ENCODE measurements at places on chromosomes 6 and 20.

DNA sequence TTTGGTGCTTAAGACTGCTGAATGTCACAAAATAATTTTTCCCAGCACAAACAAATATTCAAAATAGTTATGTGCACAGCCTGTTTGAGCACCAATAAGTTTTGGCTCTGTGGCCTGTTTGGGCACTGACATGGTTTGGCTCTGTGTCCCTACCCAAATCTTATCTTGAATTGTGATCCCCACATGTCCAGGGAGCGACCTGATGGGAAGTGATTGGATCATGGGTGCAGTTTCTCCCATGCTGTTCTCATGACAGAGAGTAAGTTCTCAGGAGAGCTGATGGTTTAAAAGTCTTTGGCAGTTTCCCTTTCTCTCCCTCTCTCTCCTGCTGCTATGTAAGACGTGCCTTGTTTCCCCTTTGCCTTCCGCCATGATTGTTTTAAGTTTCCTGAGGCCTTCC lies 146.0 kb upstream of the ESR1 start:
- no peaks in the 10 kb centered on the region for H3K27me3 ChIP-seq
- no peak for DNase-seq
- H3K4me3 ChIP-seq: no peak overlapping the region
- no peaks in the 10 kb centered on the region for H3K36me3 ChIP-seq

DNA sequence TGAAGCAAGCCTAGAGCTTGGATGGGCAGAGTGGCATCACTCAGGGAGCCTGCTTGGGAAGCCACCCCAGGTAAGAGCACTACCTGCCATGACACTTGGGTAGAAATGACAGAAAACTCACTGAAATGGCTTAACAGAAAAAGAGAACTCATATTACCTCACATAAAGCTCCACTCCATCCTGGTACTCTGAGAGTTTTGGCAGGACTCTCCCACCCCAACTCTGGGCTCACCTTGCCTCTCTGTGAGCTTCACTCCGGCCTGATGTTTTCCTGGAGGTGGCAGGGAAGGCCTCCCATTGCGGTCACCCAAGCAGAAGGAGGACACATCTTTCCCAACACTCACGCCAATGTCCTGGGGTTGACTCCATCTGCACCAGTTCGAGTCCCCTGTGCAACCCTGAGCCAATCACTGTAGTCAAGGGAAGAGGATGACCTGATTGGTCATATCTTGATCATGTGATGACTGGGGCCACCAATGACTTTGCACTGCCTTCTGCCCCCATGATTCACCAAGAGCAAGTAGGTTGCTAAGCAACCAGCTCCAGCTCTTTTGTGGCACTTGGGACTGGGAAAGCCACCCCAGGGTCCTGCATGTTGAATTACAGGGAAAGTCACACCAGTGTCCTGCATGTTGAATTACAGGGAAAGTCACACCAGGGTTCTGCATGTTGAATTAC lies 446.1 kb upstream of the SULF2 start:
- no peak for DNase-seq
- H3K4me3 ChIP-seq: no peak overlapping the region
- no peaks in the 10 kb centered on the region for H3K4me1 ChIP-seq
- H3K27ac ChIP-seq: no peak overlapping the region

GRCh38 chr6:48560408-48560807 lies 449.4 kb upstream of the PTCHD4 start:
- no peak for DNase-seq
- H3K4me1 ChIP-seq: no peaks in the 10 kb centered on the region
- H3K36me3 ChIP-seq: no peaks in the 10 kb centered on the region
- no peak overlapping the region for H3K4me3 ChIP-seq
- H3K27ac ChIP-seq: no peak overlapping the region
- no peaks in the 10 kb centered on the region for H3K27me3 ChIP-seq

GRCh38 chr6:168417191-168417590 lies 23.8 kb upstream of the SMOC2 start:
- no peak for DNase-seq
- H3K4me3 ChIP-seq: no peak overlapping the region
- H3K4me1 ChIP-seq: no peaks in the 10 kb centered on the region
- peaks cover 6% of the 10 kb centered on the region for H3K27me3 ChIP-seq
- H3K27ac ChIP-seq: no peak overlapping the region
- H3K36me3 ChIP-seq: no peaks in the 10 kb centered on the region

- H3K4me1 ChIP-seq: no peaks in the 10 kb centered on the region
- H3K36me3 ChIP-seq: peaks cover 42% of the 10 kb centered on the region
- H3K27ac ChIP-seq: no peak overlapping the region
- DNase-seq: no peak
Measured at GRCh38 chr20:41453010-41453950, 86.7 kb upstream of the EMILIN3 start.

DNA sequence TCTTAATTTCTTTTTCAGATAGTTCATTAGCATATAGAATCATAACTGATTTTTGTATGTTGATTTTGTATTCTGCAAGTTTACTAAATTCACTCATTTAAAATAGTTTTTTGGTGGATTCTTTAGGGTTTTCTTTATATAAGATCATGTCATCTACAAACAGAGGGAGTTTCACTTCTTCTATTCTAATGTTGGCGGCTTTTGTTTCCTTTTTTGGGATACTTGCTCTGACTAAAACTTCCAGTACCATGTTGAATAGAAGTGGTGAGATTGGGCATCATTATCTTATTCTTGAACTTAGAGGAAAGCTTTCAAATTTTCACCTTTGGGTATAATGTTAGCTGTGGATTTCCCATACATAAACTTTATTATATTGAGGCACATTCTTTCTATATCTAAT lies 296.9 kb downstream of the BCKDHB start:
- no peaks in the 10 kb centered on the region for H3K36me3 ChIP-seq
- DNase-seq: no peak
- H3K27ac ChIP-seq: no peak overlapping the region
- peaks cover 1% of the 10 kb centered on the region for H3K27me3 ChIP-seq
- no peak overlapping the region for H3K4me3 ChIP-seq

DNA sequence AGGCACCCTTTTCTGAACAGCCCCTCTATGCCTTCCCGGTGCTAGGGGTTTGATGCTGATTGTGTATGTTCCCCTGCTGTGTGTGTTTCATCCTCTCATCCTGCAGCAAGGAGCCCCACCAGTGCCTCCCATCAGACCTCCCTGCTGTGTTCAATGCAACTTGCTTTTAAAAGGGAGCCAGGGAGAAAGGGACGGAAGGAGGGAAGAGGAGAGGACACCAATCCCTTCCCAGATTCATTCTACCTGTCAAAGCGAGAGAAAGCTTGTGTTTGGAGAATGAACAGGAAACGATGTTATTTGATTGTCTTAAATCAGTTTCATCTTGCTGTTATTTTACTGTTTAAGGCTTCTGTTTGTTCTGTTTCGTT lies 259.2 kb downstream of the ADGB start:
- H3K36me3 ChIP-seq: no peaks in the 10 kb centered on the region
- DNase-seq: no peak
- no peak overlapping the region for H3K27ac ChIP-seq
- H3K27me3 ChIP-seq: peaks cover 7% of the 10 kb centered on the region
- no peak overlapping the region for H3K4me3 ChIP-seq

- H3K27me3 ChIP-seq: peaks cover 7% of the 10 kb centered on the region
- no peak overlapping the region for H3K27ac ChIP-seq
- H3K4me3 ChIP-seq: no peak overlapping the region
- no peak for DNase-seq
Measured at GRCh38 chr6:148867862-148868261, 121.0 kb downstream of the UST start.

DNA sequence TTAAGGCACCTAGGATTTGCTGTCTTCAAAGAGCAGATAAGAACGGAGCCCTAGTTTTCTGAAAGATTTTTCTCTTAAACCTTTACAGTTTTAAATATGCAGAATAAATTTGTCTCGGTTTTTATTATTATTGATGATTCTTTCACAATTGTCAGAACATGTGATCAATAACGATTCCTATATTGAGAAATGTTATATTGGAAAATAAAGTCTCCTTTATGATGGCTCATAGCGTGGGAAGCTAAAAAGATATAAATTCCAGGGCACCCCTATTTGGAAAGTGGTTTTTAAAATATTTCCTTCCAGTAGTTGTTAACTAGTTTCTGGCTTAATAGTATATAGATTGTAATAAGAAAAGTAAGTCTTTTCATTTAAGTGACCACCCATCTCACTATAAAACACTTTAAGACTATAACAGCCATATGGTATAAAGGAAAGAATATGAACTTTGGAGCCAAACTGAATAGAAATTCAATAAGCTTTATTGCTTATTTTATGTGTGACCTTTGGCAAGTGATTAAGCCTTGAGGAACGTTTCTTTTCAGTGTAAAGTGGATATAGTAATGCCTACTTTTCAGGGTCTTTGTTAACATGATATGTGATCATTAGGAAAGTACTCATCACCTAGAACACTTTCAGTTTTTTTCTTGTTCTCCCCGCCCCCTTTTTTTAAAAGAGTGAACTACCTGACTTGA lies 369.6 kb downstream of the LAMA2 start:
- H3K27me3 ChIP-seq: no peaks in the 10 kb centered on the region
- H3K36me3 ChIP-seq: no peaks in the 10 kb centered on the region
- H3K27ac ChIP-seq: no peak overlapping the region
- peak overlapping the region; percentile 35 for H3K4me3 ChIP-seq
- no peak for DNase-seq

GRCh38 chr6:10852361-10852960 lies 14.1 kb upstream of the MAK start:
- H3K27ac ChIP-seq: no peak overlapping the region
- H3K4me3 ChIP-seq: no peak overlapping the region
- peaks cover 7% of the 10 kb centered on the region for H3K36me3 ChIP-seq

DNA sequence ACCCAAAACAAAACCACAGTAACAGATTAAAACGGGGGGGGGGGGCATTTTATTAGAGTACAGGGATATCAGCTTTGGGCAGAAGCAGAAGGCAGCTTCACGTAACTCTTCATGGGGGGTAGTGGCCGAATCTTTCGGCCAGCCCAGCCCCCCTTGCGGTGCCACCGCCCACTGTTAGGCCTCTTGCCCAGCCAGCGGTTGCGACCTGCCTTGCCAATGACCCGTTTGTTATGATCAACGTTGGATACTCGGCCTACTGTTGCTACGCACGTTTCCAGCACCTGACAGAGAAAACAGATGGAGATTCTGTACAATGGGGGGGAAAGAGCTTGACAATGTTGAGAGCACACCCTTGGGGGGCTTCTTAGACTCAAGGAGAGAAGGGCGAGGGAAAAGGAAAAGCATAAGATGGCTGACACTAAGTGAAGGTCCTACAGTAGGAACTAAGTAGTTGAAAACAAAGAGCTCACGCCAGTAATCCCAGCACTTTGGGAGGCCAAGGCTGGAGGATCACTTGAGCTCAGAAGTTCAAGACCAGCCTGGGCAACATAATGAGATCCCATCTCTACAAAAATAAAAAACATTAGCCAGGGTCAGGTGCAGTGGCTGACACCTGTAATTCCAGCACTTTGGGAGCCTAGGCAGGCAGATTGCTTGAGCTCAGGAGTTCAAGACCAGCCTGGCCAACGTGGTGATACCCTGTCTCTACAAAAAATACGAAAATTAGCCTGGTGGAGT lies 724 bp upstream of the CUL7 start:
- no peak for DNase-seq
- H3K27me3 ChIP-seq: peaks cover 1% of the 10 kb centered on the region
- H3K27ac ChIP-seq: peak overlapping the region; percentile 94
- peaks cover 9% of the 10 kb centered on the region for H3K36me3 ChIP-seq

GRCh38 chr6:105319331-105319730 lies 83.6 kb downstream of the PREP start:
- H3K4me1 ChIP-seq: peaks cover under 1% of the 10 kb centered on the region
- H3K27me3 ChIP-seq: no peaks in the 10 kb centered on the region
- no peak for DNase-seq
- peaks cover 14% of the 10 kb centered on the region for H3K36me3 ChIP-seq

DNA sequence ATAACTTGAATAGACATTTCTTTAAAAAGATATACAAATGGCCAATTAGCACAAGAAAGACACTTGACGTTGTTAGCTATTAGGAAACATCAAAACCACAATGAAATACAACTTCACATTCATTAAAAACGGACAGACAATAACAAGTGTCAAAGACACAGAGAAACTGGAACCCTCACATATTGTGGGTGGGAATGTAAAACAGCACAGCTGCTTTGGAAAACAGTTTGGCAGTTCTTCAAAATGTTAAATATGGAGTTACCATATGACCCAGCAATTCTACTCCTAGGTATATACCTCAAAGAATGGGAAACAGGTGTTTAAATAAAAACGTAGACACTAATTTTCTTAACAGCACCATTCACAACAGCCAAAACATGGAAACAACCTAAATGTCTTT lies 100.5 kb upstream of the SLC22A23 start:
- DNase-seq: no peak
- H3K36me3 ChIP-seq: peaks cover 8% of the 10 kb centered on the region
- H3K27ac ChIP-seq: no peak overlapping the region
- H3K27me3 ChIP-seq: no peaks in the 10 kb centered on the region
- H3K4me1 ChIP-seq: peaks cover under 1% of the 10 kb centered on the region

DNA sequence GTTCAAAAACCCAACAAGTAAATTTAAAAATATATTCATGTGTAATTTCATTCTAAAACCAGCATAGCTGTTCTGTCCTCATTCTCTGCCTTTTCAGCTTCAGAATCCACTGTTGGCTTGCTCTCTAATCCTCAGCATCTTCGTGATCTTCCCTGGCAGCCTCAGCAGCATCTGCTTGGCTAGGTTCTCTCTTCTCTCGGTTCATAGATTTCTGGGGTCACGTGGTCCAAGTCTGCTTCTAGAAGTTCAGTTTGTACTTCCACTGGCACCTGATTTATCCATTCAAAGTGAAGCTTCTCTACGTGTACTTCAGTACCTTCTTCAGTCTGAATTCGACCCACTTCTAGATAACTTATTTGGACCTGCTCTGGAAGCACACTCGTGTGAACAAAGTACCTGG lies 245.7 kb downstream of the EPM2A start:
- H3K4me3 ChIP-seq: no peak overlapping the region
- H3K27me3 ChIP-seq: no peaks in the 10 kb centered on the region
- H3K4me1 ChIP-seq: no peaks in the 10 kb centered on the region

- peak overlapping the region; percentile 80 for H3K27ac ChIP-seq
- H3K4me1 ChIP-seq: peaks cover 52% of the 10 kb centered on the region
- peaks cover 17% of the 10 kb centered on the region for H3K27me3 ChIP-seq
- DNase-seq: no peak
- no peaks in the 10 kb centered on the region for H3K36me3 ChIP-seq
Measured at GRCh38 chr6:20024316-20024673, 187.1 kb downstream of the ID4 start.

DNA sequence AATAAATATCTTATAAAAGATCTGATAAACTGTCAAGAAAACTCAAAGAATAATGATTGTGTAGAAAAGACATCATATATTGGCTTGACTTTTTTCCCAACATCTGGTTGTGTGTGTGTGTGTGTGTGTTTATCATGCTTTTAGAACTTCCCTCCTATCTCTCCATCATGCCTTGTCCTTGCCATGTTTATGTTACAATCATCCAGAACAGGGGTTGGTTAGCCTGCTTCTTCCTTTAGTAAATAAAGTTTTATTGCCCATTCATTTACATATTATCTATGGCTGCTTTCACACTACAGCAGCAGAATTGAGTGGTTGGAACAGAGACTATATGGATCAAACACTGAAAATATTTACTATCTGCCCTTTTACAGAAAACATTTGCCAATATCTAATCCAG lies 52.8 kb upstream of the RIPOR2 start:
- DNase-seq: no peak
- peaks cover 27% of the 10 kb centered on the region for H3K36me3 ChIP-seq
- H3K27ac ChIP-seq: no peak overlapping the region
- peaks cover 38% of the 10 kb centered on the region for H3K4me1 ChIP-seq
- no peak overlapping the region for H3K4me3 ChIP-seq

GRCh38 chr6:53918854-53919510 lies 124.2 kb downstream of the LRRC1 start:
- H3K36me3 ChIP-seq: peaks cover 34% of the 10 kb centered on the region
- DNase-seq: no peak
- H3K27ac ChIP-seq: no peak overlapping the region
- no peaks in the 10 kb centered on the region for H3K4me1 ChIP-seq
- H3K4me3 ChIP-seq: no peak overlapping the region
